ENCODE measurements at places on chromosomes 7 and 10.

DNA sequence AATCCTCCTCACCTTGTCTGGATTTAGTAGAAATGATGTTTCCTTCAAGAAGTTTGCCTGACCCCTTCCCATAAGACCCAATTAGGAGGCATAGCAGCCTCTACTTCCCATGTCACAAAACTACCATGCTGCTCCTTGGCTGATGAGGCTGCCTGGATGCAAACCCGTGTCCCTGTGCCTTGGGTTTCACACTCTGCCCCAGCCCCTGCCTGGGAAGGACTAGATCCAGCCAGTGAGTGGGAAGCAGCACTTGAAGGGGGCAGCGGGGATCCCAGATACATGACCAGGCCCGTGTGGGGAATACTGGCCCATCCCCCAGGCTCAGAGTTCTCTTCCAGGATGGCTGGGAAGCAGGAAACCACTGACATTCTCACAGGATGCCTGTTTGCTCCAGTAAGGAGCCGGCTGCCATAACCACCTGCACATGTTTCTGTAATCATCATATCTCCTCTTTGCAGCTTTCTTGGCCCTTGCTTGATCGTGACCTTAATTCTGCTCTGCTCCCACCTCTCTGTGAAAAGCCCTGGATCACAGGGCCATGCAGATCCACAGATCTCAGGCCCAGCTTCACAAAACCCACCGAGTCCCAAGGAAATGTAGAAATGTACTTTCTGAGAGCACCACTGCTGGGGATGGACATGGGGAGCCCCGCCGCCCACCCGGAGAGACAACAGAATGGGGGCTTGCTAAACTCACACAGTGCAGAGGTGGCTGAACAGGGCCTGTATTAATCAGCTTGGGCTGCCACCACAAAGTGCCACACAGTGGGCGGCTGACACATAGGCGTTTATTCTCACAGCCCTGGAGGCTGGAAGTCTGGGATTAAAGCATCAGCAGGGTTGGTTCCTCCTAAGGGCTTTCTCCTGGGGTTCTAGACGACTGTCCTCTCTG, 287.8 kb upstream of the IGFBP3 start:
- no peak for DNase-seq

DNA sequence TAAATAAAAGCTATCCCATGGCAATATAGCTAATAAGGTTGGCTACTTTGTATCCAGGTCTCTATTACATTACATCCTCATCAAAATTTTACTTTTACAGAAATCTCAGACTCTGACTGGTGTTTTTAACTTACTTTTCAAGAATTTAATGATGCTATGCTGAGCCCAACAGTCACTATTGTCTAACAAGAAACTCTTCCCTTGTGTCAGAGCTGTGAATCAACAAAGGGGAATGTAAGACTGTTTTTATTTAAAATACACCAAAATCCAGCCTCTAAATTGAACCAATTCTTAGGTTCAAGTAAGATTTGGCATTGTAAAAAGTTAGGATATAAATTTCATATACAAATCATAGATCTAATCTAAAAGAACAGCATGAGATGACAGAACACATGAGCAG, 7.0 kb downstream of the RTKN2 start:
- no peak for DNase-seq

GRCh38 chr7:71120096-71120495, 11.8 kb upstream of the GALNT17 start:
- DNase-seq: no peak

GRCh38 chr10:97050956-97051496, 134.7 kb downstream of the SLIT1 start:
- no peak for DNase-seq

- DNase-seq: no peak
These were observed 197.0 kb downstream of the ZNF438 start for GRCh38 chr10:30834651-30835050.

DNA sequence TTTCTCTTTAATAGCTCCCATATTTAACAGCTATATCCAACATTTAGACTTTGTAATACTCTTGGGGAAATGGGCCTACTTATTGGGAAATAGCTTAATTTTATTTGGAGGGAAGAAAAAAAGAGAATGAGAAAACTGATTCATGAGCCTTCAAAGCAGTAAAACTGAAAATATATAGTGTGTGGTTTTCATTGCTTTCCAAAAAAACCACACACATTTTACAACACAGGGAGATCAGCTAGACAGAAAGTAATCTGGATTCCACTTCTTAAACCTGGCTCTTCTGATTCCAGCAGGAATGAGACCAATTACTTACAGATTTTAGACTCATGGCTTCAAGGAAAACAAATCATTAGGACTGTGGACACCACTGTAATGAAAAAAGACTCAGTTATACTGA, 48.7 kb downstream of the CH25H start:
- DNase-seq: no peak
